Right kidney (tissue), 9 donors: ENCODE measurements at places on chromosomes 1 and 21.

GRCh38 chr1:223556414-223557129, 108.9 kb downstream of the CAPN8 start:
- DNase-seq: no peak

DNA sequence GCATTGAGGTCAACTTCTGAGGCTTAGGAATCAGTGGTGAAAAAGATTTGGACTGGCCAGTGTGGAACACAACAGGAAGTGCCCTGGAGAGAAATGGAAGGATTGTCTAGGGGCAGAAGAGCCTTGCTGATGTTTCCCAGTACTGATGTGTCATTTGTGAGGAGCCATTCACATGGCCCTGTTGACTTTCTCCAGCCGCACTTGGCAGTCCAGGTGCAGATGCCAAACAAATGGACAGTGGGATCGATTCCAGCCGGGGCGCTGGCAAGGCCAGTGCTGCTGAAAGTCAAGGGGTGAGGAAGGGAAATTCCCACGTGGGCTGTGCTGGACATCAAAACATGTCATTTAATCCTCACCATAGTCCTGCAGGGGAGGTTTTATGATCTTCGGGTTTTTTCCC, 4.9 kb upstream of the TRIM63 start:
- DNase-seq: no peak

DNA sequence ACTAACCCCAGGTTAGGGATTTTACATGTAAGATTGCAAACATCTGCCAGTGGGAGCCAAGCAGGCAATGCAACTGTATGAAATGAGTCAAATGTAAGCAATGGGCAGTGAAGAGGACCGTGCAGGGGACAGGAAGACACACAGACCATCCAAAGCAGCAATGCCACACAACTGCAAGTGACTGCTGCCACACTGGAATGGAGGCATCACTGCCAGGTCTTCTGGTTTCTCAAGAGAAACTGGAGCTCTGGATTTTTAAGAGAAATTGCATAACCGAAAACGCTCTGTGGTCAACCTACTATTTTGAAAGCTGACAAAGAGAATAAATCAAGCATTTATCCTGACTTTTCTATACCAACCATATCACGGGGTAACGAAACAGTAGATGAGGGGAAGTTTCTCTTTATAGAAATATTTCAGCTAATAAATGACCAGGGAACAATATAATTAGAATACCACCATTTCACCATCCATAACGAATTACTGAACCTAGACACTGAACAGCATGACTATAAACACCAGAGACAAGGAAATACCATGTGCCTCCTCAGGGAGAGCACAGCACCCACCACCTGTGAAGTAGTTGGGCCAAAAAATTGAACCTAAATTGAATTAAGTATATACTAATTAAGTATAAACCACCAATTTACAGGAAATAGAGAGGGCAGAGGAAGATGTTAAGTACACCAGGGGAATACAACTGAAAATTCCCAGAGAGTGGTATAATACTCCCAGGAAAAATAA, 4.4 kb downstream of the AK2 start:
- DNase-seq: no peak

- no peak for DNase-seq
Observed at GRCh38 chr1:18234790-18235242, 127.2 kb downstream of the IGSF21 start.
